Cardiac septum (tissue), 1 donor: ENCODE measurements at places on chromosomes 16 and 17. TPM values are rescaled to one million over a fixed set of nuclear protein-coding genes. Genes with fewer than 3 reads are reported as not detected.

- DNase-seq: no peak
Measured at GRCh38 chr17:4313221-4314114, 49.7 kb upstream of the ANKFY1 start.

- DNase-seq: peak; percentile 38
Measured at GRCh38 chr17:58532555-58532951, 18.1 kb upstream of the MTMR4 start.

- no peak for DNase-seq
Measured at GRCh38 chr17:902463-902862, 77.1 kb downstream of the NXN start.

DNA sequence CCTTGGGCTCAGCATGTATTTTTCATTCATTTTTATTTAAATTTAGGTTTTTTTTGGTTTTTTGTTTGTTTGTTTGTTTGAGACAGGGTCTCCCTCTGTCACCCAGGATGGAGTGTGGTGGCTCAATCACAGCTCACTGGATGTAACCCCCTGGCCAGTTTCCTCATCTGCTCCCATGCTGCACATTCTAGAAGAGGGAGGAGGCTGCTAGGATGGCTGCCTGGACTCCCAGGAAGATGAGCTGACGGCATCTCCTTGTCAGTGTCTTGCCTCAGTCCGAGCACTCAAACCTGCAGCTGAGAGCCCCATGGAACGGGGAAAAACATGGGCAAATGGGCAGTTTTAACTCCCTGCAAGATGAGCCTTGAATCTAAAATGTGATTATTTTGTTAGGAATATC is 7.5 kb downstream of the MEAK7 start:
- peak; percentile 14 for DNase-seq

GRCh38 chr16:66043326-66043725 is 323.2 kb upstream of the CDH5 start:
- DNase-seq: no peak

DNA sequence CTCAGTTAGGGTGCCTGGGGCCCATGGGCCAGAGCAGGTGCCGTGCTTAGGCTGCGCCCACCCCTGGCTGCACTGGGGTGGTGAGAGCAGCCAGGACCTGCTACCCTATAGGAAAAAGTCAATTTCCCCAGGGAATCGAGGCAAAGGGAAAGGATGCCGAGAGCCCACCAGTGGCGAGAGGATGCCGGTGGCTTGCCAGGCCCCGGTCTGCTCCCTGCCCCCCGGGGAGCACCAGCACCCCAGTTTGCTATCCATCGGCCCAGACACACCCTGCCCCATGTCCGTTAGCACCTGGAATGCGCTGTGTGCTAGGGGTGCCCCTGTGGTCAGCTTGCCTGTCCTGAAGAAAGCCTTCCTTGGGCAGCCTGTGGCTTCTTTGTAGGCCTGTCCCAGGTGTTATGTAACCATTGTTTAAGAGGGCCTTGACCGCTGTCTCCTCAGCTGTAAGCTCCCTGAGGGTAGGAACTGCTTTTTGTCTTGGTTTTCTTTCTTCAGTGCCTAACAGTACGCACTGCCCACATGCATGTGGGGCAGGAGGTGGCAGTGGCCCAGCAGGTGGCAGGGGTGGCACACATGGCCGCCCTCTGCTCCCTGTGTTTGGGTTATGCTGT is 40.8 kb downstream of the NT5M start:
- peak; percentile 53 for DNase-seq

DNA sequence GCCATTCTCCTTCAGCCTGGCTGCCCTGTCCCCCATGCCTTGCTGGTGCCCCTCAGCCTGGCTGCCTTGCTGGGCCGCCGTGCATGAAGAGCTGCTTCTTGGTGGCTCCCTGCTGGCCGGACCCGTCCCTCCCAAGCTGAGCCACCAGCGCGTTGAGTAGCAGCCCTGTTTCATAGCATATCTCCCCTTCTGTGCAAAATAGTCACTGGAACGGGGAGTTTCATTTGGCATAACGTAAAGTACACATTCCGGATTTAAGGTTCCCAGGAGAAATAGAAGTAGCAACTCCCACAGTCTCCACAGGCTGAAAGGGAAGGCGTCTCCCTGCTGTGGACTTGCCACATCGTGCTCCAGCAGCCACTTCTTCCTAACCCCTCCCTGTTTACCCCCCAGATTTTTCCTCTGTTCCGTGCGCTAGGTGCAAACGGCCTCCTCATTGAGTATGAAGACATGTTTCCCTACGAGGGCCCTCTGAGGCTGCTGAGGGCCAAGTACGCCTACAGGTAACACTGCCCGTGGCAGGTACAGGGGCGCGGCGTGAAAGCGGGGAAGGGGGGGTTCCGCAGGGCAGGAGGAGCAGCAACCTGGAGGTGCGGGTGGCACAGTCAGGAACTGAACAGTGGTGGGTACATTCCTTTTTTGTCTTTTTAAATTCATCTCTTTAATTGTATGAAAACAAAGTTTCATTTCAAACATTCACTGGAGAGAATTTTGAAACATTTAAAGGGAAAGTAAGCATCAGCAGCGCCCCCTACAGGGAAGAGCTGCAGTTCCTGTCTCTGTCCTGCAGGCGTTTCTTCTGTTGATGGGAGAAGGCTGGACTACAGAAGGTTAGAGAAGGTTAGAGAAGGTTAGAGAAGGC is 5.8 kb upstream of the OGFOD3 start:
- DNase-seq: no peak

DNA sequence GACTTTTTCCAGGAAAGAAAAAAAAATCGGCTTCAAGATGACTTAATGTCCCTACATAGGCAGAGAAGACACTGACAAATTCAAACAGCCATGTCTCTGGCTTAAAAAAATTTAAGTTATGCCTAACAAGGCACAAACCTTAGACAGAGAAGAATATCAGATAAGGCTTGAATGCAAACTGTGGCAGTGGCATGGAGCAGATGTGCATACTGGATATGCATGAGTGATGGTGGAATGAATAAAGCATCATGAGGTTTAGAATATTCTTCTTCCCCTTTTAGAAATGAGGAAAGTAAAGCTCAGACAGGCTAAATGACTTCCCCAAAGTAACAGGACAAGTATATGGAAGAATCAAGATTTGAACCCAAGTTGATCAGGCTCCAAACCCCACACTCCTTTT is 23.2 kb upstream of the WSCD1 start:
- no peak for DNase-seq

DNA sequence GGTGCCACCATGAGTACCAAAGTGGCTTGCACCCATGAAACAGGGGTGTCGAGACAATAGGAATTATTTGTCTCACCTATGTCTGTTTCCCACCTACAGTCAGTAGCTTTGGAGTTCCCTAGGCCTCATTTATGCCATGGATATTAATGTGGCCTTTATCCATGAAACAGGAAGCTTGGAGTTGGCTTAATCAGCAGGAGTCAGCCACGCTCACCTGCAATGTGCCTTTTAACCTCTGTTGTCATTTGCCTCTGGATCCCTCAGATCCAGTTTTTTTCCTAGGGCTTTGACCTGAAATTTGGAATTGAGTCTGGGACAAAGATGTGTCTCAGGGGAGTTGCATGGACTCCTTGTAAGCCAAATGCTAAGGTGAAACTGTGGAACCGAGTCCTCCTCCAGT is 44.4 kb downstream of the TAOK1 start:
- no peak for DNase-seq

GRCh38 chr16:29789775-29790182 is 772 bp upstream of the KIF22 start:
- DNase-seq: peak; percentile 74

ITGA2B gene
- 1.7 TPM for total RNA-seq

KRTAP9-2 gene
- not detected for total RNA-seq

SPATA20 gene
- 51.9 TPM for total RNA-seq

BTBD17 gene
- not detected for total RNA-seq
